ENCODE measurements at places on chromosomes 3 and 15.
A peak's percentile ranks its signal among the peaks of the same experiment; 100 is the strongest.

DNA sequence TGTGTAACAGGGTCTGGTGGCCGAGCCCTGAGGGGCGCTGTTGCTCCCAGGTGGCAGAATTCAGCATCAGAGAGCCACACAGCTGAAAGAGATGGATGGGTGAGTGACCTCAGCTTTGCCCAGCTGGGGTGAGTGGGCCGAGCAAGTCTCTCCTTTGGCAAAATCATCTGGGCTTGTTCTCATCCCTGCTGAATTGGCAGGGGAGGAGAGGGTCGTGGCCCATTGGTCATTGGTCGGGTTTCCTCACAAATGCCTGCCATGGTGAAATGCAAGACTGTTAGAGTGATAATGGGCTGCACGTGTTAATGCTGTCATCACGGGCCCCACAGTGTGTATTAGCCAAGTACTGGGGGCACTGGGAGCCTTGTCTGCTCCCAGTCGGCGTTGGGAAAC lies 15.9 kb downstream of the ABHD2 start:
- DNase-seq = no peak

DNA sequence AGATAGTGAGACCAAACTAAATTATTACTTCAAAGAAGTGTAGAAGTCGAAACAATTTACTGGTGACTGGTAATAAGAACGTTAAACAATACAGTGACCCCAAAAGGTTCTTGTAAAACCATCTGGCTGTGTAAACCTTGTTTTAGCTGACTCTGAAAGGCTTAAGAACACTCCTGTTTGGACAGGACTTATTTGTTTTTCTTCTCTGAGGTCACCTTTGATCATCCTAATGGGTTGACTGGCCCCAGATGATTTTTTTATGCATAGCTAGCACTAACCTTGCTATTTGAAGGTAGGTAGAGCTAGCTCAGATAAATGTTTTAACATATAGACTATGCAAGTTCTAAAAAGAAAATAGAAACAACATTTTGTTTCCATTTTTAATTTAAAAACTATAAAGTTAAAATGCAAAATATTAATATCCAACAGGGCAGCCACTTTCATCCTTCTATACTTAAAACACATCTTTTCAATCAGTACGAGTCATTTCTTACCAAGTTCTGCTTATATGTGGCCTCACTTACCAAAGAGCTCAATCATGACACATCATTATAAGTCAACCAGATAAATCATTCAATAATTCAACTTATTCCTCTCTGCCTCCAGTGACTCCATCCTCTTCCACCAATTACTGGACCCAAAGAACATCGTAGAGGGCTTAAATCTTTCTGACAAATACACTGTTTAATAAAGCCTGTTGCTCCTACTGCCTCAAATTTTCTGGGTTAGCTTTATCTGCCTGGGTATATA lies 158.8 kb downstream of the SSR3 start:
- no peak for DNase-seq

- no peak for DNase-seq
Observed at GRCh38 chr3:53725387-53725995, 120.7 kb downstream of the CHDH start.

DNA sequence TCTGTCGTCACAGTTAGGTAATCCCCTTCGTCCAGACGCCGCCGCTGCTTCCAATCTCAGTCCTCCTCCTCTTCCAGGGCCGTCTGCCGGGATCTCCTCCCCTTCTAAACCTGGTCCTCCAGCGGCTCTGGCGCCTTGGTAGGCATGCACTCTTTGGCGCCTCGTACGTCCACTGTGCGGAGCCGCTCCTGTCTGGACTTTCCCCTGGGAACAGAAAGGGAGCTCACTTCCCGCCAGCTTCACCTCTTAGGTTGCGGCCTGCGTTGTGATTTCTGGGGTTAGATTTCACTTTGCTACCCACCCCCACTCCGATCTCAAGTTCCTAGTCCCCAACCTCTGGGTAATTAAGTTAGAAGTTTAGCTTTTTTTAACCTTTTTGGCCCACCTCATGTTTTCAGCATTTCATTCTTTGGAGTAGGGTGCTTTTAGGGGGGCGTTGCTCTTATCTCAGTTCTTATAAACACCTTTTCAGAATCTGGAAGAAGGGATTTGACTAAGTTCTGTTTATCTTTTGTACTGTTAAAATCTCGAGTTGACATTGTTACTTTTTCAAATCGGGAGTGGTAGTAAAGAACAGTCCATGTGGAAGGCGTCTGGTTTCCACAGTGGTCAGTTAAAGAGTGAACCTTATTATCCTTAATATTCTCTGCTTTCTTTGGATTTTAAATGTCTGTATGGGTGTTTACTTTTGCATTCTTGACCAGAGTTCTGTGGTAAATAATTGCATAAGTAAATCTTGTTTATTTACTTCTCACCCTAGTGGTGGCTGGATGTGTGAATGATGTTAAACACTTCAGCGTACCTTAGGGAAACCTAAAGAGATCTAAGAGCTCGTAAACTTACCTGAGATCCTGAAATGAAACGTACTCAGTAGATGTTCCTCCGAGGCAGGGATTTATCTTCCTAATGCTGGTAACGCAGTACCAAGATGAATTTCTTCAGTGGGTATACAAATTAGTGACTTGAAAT lies 611 bp downstream of the CTDSPL2 start:
- peak; percentile 78 for DNase-seq

DNA sequence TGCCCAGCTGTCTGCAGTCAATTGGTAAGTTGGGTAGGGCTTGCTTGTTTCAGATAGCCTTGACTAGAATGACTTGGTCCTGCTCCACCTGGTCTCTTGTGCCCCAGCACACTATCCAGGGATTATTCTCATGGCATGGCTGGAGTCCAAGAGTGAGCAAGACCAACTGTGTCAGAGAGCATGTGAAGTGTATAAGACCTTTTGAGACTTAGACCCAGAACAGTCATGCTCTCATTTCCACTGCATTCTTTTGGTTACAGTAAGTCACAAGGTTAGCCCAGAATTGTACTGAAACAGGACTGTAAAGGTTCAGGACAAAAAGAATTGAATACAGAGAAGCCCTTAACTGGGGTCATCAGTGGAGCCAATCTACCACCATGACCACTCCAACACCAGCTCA lies 650.8 kb upstream of the ADAMTS9 start:
- DNase-seq = no peak

DNA sequence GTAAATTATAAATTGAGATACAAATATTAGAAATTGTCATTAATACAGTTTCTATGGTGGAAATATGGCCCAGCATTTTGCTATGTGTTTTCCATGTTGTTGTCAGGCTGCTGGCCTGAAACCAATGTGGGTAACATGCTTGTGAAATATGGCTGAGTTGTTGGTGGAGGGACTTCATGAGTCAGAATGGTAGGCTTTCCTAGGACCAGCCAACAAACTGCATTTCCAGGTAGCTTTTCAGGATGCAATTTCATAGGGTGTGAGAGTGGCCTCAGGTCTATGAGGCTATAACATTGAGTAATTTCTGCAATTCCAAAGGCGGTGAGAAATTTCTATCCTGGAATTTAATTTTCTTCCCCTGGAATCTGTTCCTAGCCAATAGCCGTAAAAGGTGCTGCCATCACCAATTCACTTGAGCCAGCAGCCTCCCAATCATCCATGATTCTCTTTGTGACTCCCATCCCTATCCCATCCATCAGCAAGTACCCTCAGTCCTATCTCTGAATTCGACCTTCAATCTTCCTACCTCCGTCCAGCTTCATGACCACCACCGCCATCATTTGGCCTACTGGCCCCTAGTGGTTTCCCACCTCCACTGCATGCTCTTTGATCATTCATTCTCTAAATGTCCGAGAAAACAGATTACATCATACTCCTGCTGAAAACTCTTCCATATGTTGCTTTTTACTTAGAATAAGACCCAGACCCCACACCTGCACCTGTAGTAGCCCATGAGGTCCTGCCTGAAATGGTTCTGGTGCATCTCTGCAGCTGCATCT lies 276.6 kb upstream of the CFAP20DC start:
- DNase-seq = no peak

GRCh38 chr3:146594843-146595482 lies 10.2 kb downstream of the PLSCR5 start:
- DNase-seq = peak; percentile 3

GRCh38 chr15:61530769-61531168 lies 301.7 kb upstream of the RORA start:
- DNase-seq = no peak

- DNase-seq = no peak
Observed at GRCh38 chr3:9101286-9101685, 138.0 kb upstream of the RAD18 start.

DNA sequence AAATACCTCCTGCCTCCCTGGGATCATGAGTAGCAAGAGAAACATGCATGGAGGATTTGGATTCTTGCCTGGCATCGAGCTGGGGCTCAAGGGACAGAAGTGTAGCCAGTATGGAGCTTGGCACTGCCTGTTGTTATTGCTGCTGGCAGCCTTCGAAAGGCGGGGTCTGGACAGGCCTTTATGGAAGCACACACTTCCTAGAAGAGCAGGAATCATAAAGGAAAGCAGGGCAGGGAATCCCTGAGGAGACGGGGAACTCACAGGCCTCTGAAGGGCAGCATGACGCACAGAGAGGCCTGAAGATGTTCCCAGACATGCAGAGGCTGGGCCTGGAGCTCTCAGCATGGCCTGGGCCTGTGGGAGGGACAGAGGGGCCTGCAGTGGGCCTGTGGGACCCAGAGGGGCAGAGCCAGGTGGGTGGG lies 18.6 kb upstream of the SLC41A3 start:
- DNase-seq = no peak

Data from NCI-H2171 (cell line).